ENCODE measurements at places on chromosomes 12 and 14. TPM values are rescaled to one million over a fixed set of nuclear protein-coding genes. Genes with fewer than 3 reads are reported as not detected.

The MAP3K9 gene
- 6.4 TPM for total RNA-seq

The CLEC2A gene
- total RNA-seq = not detected

- H3K27ac ChIP-seq = no peak overlapping the region
- peaks cover 27% of the 10 kb centered on the region for H3K4me1 ChIP-seq
- no peak overlapping the region for H3K4me3 ChIP-seq
- DNase-seq = no peak
- H3K27me3 ChIP-seq = no peaks in the 10 kb centered on the region
- H3K36me3 ChIP-seq = peaks cover 12% of the 10 kb centered on the region
Observed at GRCh38 chr12:132146098-132146497, 1.8 kb downstream of the NOC4L start.

DNA sequence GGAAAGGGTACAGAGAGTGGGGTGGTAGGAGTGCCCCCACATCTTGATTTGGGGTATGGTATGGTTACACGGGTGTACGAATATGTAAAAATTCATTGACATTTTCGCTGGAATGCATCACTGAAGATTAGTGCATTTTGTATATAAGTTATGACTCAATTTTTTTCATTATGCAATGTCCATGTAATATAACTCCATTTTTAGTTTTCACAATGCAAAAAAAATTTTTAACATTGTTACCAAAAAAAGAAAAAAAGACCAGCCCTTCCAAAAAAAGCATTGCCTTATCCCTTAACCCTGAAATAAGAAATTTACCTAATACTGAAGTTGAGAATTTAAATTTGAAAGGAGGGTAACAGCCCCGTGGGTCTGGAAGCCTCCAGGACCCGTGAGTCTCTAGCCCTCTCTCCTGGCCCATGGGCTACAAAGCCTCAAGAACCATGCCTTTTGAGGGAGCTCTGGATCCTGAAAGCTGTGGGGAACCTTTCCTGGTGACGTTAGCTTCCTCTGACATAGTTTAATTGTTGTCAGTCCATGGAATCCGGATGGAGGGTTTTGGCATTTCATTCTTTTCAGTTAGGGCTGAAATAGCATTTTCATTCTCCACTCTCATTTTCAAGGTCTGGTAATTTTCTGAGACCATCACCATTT is 55.6 kb upstream of the ACTN1 start:
- H3K27me3 ChIP-seq = no peaks in the 10 kb centered on the region
- no peaks in the 10 kb centered on the region for H3K4me1 ChIP-seq
- no peaks in the 10 kb centered on the region for H3K36me3 ChIP-seq
- no peak overlapping the region for H3K4me3 ChIP-seq

The KIF5A gene
- 1.00 TPM for total RNA-seq

GRCh38 chr12:6695313-6696045 is 5.1 kb downstream of the PIANP start:
- no peak overlapping the region for H3K27ac ChIP-seq
- no peaks in the 10 kb centered on the region for H3K27me3 ChIP-seq
- peaks cover 20% of the 10 kb centered on the region for H3K4me1 ChIP-seq
- H3K36me3 ChIP-seq = no peaks in the 10 kb centered on the region

GRCh38 chr14:29637411-29637810 is 290.2 kb downstream of the PRKD1 start:
- no peaks in the 10 kb centered on the region for H3K27me3 ChIP-seq
- no peak for DNase-seq
- no peak overlapping the region for H3K27ac ChIP-seq
- H3K36me3 ChIP-seq = no peaks in the 10 kb centered on the region
- H3K4me1 ChIP-seq = no peaks in the 10 kb centered on the region

The NANOG gene
- total RNA-seq = not detected

The NUDT14 gene
- total RNA-seq = 18.0 TPM

GRCh38 chr12:52349196-52349595 is 18.1 kb downstream of the KRT85 start:
- H3K36me3 ChIP-seq = no peaks in the 10 kb centered on the region
- no peak for DNase-seq
- H3K4me1 ChIP-seq = peaks cover 19% of the 10 kb centered on the region
- no peak overlapping the region for H3K27ac ChIP-seq
- H3K4me3 ChIP-seq = no peak overlapping the region

The CINP gene
- total RNA-seq = 31.5 TPM

- no peak overlapping the region for H3K27ac ChIP-seq
- no peaks in the 10 kb centered on the region for H3K36me3 ChIP-seq
- no peak overlapping the region for H3K4me3 ChIP-seq
- no peaks in the 10 kb centered on the region for H3K4me1 ChIP-seq
- DNase-seq = no peak
Observed at GRCh38 chr12:2074792-2075191, 22.0 kb downstream of the CACNA1C start.

DNA sequence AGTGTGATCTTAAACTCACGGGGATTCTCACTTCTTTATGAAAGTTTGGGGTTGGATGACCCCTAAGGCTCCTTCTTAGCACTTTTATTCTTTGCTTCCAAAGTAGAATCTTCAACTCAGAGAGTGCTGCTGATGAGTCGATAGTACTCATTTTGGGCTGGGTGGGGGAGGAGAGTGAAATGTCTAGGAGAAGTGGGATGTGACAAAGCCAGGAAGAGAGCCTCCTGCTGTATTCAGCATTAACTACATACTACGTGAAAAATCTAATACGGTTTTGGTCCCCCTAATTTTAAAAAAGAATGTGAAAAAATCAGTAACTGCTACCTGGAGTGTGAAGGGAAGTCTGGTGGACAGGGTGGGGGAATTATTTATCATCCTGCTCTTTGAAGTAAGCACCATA is 148.3 kb downstream of the SAMD4A start:
- no peak for DNase-seq
- no peak overlapping the region for H3K27ac ChIP-seq
- no peak overlapping the region for H3K4me3 ChIP-seq
- H3K27me3 ChIP-seq = no peaks in the 10 kb centered on the region
- peaks cover 8% of the 10 kb centered on the region for H3K4me1 ChIP-seq

DNA sequence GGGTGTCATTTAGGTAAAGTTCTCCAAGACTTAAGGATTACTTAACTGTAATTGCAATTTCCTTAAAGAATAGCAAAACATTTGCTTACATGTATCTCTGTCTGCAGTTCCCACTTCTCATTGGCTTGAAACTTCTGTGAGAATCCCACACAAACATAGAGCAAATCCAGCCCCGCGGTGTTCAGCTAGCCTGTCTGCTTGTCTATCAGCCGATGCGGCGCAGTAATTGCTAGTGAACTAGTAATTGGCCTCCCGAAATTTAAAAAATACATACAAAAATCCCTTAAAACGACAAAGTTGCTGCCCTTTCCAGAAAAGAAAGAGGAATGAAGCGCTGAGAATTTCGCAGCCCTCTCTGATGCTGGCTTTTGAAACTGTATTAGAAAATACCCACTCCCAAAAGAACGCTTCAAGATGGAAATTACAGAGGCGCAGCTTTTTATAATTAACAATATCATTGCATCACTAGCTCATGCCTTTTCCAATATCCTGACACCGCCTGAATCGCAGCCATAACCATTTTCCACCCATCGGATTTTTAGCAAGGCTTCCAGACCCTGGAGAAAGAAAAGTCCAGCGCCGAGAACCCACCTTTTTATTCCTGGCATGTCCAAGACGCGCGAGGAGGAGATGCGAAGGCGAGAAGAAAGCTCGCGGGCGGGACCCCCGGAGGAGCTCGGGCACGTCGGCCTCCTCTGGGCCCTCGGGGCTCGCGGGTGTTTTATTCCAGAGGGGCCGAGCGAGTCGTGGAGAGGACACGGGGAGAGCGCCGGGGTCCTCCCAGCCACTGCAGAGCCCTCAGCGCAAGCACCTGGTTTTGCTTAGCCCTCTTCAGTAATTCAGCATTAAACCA is 646 bp downstream of the FBLN5 start:
- H3K27me3 ChIP-seq = peaks cover 10% of the 10 kb centered on the region
- no peaks in the 10 kb centered on the region for H3K36me3 ChIP-seq
- no peak overlapping the region for H3K4me3 ChIP-seq
- no peak overlapping the region for H3K27ac ChIP-seq
- no peak for DNase-seq

The RIMBP2 gene
- total RNA-seq = not detected

The L3HYPDH gene
- total RNA-seq = 52.4 TPM

DNA sequence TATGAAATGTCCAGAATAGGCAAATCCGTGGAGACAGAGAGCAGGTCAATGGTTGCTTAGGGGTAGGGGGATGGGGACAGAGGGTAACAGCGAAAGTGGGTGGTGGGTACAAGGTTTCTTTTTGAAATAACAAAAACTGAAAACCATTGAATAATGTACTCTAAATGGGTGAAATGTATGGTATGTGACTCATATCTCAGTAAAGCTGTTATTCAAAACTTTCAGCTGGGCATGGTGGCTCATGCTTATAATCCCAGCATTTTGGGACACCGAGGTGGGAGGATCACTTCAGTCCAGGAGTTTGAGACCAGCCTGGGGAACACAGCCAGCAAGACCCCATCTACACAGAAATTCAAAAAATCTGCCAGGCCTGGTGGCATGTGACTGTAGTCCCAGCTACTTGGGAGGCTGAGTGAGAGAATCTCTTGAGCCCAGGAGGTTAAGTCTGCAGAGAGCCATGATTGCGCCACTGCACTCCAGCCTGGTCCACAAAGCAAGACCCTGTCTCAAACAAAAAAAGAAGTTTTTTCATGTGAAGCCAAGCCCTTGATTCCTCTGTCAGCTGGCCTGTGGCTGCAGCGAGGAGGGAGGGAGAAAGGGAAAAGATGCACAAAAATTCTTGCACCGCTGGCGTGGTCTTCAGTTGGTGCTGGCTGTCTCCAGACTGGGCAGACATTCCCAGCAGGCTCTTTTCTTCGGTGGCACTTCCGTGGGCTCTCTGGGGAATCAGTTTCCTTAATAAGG is 248.2 kb downstream of the SLC41A2 start:
- no peak overlapping the region for H3K27ac ChIP-seq
- H3K4me3 ChIP-seq = no peak overlapping the region
- no peak for DNase-seq
- peaks cover 7% of the 10 kb centered on the region for H3K4me1 ChIP-seq

DNA sequence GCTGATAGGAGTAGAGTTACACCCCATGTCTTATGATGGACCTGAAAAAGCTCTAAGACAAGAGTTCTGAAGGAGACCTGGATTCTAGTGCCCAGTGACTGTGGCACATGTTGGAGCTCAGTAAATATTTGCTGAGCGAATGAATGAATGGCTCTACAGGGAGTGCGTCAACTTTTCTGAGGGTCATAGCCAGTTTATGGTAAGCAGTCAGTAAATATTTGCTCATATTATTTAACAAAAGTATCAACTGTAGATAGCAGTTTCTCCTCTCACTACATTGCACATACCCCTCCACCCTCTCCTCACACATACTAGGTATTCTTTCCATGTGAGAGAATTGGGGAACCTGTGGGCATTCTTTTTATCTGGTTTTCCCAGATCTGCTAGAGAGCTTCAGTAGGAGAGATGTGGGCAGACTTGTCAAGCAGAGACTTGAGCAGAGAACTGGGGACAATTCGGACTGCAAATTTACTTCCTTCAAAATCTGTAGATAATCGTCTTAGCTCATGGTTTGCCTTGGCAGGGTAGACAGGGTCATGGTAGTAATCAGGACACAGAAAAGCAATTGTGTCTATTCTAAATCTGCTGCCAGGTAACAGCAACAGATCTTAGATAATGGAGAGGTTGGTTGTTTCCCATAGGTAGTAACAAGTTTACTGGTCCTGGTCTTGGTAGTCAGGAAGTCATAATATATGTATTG is 5.7 kb downstream of the SLC4A8 start:
- no peak overlapping the region for H3K27ac ChIP-seq
- DNase-seq = no peak
- H3K27me3 ChIP-seq = no peaks in the 10 kb centered on the region
- H3K36me3 ChIP-seq = no peaks in the 10 kb centered on the region

DNA sequence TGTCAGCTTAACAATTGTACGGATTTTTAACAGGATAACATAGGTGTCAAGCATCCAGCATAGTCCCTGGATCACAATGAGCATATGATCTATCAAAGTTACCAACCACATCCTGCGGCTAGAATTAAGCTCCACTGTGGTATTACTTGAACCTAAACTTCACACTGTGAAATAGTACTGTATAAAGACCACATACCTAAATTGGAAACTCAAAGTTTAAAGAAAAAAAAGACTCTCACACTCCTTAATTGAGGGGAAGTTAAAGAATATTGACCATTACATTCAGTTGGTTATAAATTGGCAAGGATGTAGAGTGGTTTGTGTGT is 133.0 kb upstream of the PZP start:
- peaks cover 5% of the 10 kb centered on the region for H3K4me1 ChIP-seq
- no peak overlapping the region for H3K27ac ChIP-seq
- no peaks in the 10 kb centered on the region for H3K36me3 ChIP-seq
- no peak for DNase-seq
- no peaks in the 10 kb centered on the region for H3K27me3 ChIP-seq
- H3K4me3 ChIP-seq = no peak overlapping the region

GRCh38 chr12:9925705-9926393 is 6.3 kb downstream of the CLEC2A start:
- H3K27me3 ChIP-seq = no peaks in the 10 kb centered on the region
- H3K4me3 ChIP-seq = peak overlapping the region; percentile 17
- no peaks in the 10 kb centered on the region for H3K4me1 ChIP-seq
- DNase-seq = peak; percentile 47
- no peak overlapping the region for H3K27ac ChIP-seq
- no peaks in the 10 kb centered on the region for H3K36me3 ChIP-seq

DNA sequence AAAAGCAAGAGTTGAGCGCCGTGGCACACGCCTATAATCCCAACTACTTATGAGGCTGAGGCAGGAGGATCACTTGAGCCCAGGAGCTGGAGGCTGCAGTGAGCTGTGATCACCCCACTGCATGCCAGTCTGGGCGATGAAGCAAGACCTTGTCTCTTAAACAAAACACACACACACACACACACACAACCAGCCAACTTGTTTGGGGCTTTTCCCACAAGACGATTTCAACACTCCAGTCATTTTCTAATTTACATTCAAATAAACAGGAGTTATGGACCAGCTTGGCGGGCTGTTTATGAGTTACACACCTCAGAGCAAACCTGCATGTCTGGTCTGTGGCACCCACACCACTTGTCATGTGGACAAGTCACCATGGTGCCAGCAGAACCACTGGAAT is 6.7 kb downstream of the GLTP start:
- no peaks in the 10 kb centered on the region for H3K27me3 ChIP-seq
- H3K4me1 ChIP-seq = peaks cover 23% of the 10 kb centered on the region
- peaks cover 11% of the 10 kb centered on the region for H3K36me3 ChIP-seq
- DNase-seq = no peak

DNA sequence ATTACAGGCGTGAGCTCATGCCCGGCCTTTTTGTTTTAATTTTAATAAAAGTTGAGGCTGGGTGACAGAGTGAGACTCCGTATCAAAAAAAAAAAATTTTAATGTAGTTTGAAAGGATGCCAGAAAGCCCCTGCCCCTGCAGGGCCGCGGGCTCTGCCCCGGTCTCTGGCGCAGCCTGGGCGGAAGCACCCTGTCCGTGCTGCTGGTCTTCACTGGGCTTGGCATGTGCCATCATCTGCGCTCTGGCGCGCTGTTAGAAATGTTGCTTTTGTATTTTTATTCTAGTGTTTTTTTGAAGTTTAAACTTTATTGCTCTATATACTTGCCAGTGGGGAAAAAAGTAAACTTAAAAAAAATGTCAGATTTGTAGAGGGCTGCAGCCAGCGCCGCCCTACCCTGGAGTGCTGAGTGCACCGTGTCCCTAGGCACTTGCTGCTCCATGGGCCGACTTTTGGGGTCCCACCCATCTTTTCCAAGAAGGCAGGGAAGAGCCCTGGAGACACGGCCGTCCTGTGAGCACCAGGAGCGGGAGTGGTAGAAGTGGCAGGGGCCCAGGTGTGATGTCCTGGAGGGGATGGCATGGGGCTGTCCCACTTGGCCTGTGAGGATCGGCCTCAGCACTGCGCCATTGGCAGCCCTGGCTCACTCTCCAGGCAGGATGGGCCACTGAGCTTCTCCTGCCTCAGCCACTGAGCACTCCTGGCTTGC is 4.0 kb downstream of the MTA1 start:
- H3K4me3 ChIP-seq = no peak overlapping the region
- no peaks in the 10 kb centered on the region for H3K36me3 ChIP-seq
- H3K4me1 ChIP-seq = peaks cover 32% of the 10 kb centered on the region
- H3K27ac ChIP-seq = no peak overlapping the region
- DNase-seq = no peak
